B cell (primary cell): ENCODE measurements at places on chromosomes 2 and 18.

- DNase-seq: no peak
Measured at GRCh38 chr2:46857871-46858701, 57.5 kb downstream of the MCFD2 start.

GRCh38 chr2:119531292-119531691 lies 7.0 kb upstream of the SCTR start:
- DNase-seq: no peak

DNA sequence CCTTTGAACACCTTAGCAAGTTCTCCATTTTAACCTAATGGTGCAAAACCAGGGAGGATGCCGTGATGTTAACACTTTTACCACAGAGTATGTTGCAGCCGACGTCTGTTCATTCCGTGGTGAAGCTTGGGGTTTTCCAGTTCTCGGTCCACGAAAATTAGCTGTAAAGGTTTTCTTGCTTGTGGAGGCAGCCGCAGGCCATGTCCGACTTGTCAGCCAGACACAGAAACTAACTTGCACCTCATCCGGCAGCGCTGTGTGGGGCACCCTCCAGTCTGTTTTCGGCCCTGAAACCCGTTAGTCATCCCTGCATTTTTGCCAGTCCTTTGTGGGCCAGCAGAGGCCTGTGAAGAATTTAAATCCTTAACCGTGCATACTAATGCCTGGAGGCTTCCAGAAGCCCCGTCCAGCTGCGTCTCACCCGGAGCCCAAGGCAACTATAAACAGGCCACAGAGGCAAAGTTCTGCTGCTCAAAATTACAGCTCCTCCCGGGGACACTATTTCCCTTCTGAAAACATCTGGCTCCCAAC lies 70.6 kb downstream of the SH3YL1 start:
- no peak for DNase-seq

- no peak for DNase-seq
Measured at GRCh38 chr2:240909216-240909974, 3.3 kb downstream of the CROCC2 start.

GRCh38 chr2:187505065-187505672 lies 49.1 kb downstream of the TFPI start:
- no peak for DNase-seq

GRCh38 chr2:102315921-102316320 lies 4.6 kb downstream of the IL1RL1 start:
- no peak for DNase-seq
